Omental fat pad (tissue), 4 donors: ENCODE measurements at places on chromosomes 2 and 18. TPM values are rescaled to one million over a fixed set of nuclear protein-coding genes. Genes with fewer than 3 reads are reported as not detected.

LRRC30 gene
- total RNA-seq: not detected

EMILIN2 gene
- total RNA-seq: 56.1 TPM

- no peak for DNase-seq
Measured at GRCh38 chr2:2758793-2759367, 427.8 kb upstream of the MYT1L start.

DNA sequence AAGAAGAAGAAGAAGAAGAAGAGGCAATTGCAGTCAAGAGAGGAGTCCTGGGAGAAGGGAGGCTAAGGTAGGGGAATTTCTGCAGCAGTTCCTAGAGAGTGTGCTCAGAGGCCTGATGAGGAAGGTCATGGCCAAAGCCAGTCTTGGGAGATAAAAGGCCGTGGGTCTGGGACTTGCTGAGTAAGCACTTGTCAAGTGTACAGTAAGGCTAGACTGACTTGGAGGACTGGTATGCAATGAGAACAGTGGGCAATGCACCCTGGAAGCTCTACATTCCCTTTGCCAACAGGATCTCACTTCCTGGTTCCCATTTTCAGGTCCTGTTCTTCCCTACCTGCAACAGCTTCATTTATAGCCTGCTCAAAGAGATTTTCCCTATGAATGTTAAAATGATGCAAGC, 28.6 kb upstream of the CYP26B1 start:
- no peak for DNase-seq

MTIF2 gene
- 21.7 TPM for total RNA-seq

GRCh38 chr2:96359310-96359709, 23.7 kb downstream of the NCAPH start:
- DNase-seq: no peak

DNA sequence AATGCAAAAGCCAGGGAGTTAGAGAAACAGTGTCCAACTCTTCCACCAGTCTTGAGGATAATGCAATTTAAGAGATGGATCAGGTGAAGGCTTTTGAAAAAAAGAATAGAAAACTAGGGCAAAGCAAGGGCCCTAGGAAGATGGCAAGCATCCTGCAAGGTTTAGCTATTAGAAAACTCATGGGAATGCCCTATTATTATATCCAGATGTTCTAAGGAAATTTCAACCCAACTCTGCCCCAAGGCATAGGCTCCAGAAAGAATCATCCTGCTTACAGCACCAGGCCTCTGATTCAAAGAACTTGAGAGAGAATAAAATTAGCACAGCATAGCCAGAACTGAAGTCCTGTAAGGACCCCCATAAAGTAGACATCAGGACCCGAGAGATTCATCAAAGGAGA, 68.1 kb downstream of the EN1 start:
- no peak for DNase-seq

DNA sequence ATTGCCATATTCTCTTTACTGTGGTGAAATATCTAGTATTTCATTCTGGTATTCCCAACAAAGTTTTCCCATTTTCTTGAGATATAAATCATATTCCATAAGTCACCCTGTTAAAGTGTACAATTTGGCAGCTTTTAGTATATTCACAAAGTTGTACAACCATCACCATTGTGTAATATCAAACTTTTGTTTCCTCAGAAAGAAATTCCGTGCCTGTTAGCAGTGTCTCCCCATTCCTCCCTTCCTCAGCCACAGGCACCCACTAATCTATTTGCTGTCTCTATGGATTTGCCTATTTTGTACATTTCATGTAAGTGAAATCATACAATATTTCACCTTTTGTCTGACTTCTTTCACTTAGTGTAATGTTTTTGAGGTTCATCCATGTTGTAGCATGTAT, 19.7 kb downstream of the NCOA1 start:
- DNase-seq: no peak

DNA sequence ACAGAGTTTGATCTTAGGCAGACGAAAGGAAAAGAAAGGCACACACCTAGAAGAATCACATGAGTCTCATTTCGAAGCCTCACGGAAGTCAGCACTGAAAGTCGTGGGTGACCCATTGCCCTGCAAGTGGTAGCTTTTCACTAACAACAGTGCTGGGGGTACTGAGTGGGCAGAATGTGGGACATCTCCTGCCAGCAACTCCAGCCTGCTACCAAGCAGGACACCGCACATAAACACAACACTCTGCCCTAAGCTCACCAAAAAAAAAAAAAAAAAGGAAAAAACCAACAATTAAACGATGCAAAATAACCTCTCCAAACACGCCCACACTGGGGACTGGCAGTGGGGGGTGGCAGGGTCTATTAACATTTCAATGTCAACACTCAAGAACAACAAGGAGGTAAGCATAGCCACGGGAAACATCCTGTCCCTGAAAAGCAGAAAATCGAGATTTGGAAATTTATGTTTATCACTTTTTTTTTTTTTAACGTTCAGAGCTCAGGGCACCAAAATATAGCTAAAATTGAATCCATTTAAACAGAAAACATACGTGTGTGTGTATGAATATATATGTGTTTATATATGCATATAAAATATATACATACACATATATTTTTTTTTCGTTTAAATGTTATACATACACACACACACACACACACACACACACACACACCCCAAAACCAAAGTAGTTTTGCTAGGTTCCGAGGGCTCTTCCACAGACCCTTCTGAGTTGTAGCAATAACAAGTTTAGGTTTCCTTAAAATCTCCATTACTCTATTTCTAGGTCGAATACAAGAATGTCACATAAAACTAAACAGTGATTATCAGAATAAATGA, 2.2 kb downstream of the INO80D start:
- no peak for DNase-seq

DNA sequence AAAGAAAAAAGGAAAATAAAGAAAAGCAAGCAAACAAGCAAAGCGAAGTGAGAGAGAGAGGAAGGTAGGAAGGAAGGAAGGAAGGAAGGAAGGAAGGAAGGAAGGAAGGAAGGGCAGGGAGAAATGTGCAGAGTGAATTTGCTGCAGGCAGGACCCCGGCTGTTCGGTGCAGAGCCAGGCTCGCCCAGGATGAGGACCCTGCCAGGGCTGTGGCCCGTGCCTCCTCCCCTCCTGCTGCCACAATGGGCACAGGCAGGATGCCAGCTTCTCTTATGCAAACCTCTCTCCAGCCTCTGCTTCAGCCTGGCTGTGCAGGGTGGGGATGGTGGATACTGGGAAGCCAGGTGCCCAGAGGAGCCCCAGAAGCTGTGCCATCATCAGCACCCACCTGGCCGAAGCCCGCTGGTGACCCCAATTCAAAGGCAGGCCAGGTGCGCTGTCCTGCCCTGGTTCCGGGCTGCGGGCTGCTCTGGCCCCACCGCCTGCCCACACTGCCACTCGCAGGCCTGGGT, 3.2 kb downstream of the GPR17 start:
- no peak for DNase-seq

DNA sequence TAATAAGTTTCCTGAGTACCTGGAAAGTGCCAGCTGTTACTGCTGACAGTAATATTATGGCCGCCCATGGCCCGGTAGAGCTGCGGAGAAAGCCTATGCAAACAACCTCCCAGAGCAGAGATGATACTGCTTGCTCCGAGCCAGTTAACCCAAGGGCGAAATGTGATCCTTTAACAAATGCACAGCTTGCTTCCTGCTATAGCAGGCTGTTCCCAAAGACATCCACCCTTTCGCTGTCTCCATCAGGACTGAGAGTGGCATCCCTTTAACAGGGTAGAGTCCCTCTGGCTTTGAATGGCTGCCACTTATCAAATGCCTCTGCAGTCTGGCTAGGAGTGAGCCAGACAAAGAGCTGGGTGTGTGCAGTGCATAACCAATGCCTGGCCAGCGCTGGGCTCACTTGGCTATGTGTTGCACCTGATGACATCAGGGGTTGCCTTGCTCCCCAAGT, 69.7 kb upstream of the DAPL1 start:
- DNase-seq: no peak

DCDC2C gene
- 1.4 TPM for total RNA-seq

- DNase-seq: no peak
Measured at GRCh38 chr2:105797298-105797819, 52.6 kb downstream of the NCK2 start.

DNA sequence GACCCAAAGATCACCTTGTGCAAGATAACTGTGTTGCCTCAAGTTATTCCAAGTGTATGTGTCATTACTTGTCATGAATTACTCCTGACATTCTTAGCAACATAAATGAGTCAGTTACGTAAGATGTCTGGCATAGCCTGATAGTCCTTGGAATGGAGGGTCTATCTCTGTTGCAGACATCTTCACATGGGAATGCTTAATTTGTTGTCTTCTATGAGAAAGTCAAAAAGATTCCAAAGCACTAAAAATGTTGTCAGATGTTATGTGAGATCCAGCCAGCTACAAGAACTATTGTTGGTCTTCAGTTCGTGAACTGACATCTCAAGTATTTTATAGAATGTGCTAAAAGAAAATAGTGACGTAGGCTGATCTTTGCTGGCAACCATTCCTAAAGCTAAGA, 178.2 kb upstream of the RASGRP3 start:
- no peak for DNase-seq

DNA sequence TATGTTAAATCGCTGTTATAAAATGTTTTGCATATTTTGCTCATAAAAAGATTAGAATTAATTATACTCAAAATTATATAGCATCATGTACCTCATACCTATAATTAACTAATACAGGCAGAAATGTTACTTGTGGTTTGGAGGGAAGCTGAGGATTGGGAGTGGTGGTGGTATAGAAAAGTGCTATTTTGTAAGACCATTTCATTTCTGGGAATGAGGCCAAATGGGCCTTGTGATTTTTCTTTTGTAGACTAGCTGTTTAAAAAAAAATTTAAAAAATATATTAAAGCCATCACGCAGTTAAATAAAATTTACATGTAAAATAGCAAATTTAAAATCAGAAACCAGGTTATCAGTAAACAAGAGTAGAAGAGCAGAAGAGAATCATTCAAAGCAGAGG, 560.8 kb upstream of the FAM98A start:
- no peak for DNase-seq

KATNAL2 gene
- 6.0 TPM for total RNA-seq

DNA sequence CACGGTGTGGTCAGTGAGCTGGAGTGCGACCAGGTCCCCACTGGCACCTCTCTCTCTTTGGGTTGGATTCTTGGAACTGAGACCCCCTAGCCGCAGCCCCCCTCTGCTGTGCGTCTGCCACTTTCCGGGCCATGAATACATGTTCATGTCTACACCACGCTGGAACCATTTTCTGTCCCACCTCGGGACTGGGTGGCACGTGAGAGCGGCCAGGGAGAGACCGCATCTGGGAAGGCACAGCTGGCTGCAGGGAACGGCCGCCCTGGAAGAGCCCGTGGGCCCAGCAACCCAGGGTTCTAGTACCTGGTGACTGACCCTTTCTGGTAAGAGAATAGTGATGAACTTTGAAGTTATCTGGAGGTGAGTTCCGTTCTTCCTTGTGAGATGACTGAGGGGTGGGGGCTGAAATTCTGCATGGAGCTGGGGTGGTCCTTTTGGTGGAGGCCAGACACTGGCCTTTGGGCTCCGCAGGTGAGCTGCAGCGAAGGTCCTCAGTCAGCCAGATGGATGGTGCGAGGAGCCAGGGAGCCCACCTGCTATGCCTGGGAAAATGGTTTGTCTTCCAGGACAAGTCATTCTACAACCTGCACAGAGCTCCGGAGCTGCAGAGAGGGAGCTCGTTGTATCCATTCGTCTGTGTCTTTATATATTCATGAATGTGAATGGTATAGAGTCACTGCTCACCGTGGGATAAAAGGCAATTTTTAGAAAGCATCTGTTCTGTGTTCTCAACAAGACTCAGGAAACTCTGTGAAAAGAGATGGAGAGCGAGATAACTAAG, 223.5 kb downstream of the NDUFA10 start:
- DNase-seq: no peak

- DNase-seq: no peak
Measured at GRCh38 chr2:105766300-105766866, 21.7 kb downstream of the NCK2 start.

- DNase-seq: no peak
Measured at GRCh38 chr2:178350051-178350450, 100.9 kb downstream of the PRKRA start.

GRCh38 chr2:232893834-232894233, 23.8 kb downstream of the SNORC start:
- no peak for DNase-seq

UNC80 gene
- total RNA-seq: not detected

DNA sequence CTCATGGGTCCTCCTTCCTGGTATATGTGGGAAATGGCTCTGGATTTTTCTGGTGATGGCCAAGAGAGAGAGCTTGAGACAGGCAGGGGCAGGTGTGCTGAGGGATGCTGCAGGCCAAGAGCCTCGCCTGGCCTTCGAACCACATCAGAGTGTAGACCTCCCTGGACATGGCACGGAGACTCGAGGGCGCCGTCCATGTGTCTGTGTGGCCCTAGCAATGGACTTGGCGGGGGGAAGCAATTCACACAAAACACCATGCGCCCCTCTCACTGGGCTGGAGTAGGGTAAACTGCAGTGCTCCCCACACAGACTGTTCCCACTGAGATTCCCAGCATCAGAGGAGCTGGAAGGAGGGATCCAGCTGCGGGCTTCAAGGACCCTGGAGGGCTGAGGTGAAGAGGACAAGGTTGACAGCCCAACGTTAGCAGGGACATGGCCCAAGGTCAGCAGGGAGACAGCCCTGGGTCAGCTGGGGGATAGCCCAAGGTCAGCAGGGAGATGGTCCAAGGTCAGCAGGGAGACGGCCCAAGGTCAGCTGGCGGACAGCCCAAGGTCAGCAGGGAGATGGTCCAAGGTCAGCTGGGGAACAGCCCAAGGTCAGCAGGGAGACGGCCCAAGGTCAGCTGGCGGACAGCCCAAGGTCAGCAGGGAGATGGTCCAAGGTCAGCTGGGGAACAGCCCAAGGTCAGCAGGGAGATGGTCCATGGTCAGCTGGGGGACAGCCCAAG, 75.4 kb upstream of the HDAC4 start:
- no peak for DNase-seq

FBXO48 gene
- total RNA-seq: 0.95 TPM

GRHL1 gene
- total RNA-seq: 3.4 TPM

DAW1 gene
- 1.9 TPM for total RNA-seq

- no peak for DNase-seq
Measured at GRCh38 chr18:13183359-13183758, 35.2 kb upstream of the LDLRAD4 start.

GRCh38 chr2:216082117-216082711, 495 bp downstream of the TMEM169 start:
- no peak for DNase-seq

- no peak for DNase-seq
Measured at GRCh38 chr2:119378566-119378965, 11.8 kb downstream of the DBI start.
